ENCODE measurements at places on chromosomes 2 and 18. TPM values are rescaled to one million over a fixed set of nuclear protein-coding genes. Genes with fewer than 3 reads are reported as not detected.

MAP2 gene
- total RNA-seq: 9.2 TPM

DNA sequence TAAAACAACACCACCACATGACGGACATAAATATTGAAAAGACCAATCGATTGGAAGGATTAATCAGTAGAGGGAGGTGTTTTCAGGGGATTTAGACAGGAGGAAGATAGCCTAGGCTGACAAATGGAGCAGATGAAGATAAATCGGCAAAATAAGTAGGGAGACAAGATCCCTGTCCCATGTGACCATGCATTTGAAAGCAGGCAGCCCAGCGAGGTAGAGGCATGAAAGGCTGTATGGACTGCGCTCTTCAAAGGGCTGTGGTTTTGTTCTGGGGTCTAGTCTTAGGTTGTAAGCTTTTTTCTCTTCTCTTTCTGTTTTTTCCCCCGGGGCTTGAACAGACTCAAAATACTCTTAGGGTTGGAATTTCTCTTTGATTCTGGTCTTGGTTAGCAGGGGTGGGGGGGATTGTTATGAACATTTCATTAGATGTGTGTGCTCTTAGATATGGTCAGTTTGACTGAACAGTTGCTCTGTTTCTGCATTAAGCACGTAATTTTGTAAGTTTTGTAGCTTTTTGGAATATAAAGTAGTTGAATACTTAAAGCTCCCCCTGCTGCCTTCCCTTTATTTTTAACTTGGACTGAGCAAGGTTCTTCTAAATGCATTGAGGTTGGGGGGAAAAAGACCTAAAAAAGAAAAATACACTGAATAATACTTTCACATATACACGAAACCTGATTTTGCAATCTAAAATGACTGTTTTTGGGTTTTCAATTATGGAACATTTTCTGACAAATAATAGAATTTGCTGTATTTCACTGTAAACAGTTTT, 32.2 kb downstream of the ZNF532 start:
- no peak for DNase-seq

DNA sequence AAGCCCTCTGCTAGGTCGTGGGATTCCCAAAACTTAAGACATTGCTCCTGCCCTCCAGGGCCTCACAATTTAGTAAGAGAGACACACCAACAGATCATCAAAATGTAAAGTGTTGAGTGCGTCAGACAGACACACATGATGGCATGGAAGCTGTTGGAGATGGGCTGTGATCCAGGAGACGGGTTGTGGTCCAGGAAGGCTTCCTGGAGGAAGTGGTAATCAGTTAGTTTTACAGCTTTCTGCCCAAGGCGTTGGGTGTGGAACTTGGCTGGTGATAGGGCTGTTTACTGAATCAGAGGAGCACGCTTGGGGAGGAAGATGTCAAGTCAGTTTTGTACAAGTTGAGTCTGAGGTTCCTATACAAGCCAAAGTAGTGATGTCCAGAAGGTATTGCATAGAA, 24.0 kb upstream of the GLI2 start:
- DNase-seq: no peak

ANKRD30B gene
- 0.12 TPM for total RNA-seq

CCDC68 gene
- total RNA-seq: 1.4 TPM

POLE4 gene
- 10.2 TPM for total RNA-seq

DNA sequence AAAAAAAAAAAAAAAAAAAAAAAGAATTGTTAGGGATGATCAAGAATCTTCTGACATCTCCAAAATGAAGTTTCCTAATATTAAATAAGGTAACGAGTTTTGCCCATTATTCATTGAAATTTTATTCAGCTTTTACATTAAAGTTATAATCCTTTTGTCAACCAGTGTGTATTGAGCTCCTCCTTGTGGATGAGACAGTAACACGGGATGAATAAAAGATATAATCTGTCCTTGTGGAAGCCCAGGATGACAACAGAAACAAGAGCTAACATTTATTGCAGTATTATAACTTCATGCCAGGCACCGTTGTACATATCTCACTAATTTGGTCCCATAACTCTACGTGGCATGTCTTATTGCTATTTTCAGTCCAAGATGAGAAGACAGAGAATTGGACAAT, 33.4 kb upstream of the SERPINB7 start:
- DNase-seq: no peak

DNA sequence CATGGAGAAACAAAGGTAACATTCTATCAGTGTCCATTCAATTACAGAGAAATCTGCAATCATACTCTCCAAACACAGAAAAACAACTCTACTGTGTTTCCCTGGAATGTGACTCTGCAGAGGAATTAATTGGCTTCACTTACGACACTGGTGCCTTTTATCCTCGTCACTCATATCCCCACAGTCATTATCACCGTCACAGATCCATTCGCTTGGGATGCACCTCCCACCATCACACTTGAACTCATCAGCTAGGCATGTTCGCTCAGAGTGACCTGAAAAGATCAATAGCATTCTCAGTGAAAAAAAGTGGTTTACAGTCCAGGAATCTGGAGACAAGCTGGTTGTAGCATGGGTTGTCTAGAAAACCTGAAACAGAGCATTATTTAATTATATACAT, 124.3 kb downstream of the DHRS9 start:
- DNase-seq: no peak

ACKR3 gene
- total RNA-seq: 9.1 TPM

TUBB8B gene
- 0.35 TPM for total RNA-seq

PIKFYVE gene
- 13.8 TPM for total RNA-seq

- DNase-seq: no peak
Measured at GRCh38 chr2:60352491-60353405, 200.7 kb downstream of the BCL11A start.

DNA sequence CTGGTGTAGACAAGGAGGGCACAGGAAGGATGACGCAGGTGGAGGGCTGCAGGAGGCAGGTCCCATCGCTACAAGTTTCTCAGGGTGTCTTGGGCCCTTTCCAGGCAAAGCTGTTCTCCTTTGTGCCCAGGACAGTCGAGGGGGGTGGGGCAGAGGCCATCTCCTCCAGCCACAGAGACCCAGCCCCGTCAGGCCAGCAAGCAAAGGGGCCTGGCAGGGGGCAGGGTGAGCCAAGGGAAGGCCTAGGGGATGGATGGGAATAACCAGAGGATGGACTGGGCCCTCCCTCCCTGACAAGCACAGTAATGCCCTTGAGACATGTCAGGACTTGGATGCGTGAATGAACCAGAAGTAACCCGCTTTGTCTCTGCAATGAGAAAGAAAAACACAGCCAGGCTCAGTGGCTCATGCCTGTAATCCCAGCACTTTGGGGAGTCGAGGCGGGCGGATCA, 6.3 kb downstream of the TCF23 start:
- no peak for DNase-seq

DNA sequence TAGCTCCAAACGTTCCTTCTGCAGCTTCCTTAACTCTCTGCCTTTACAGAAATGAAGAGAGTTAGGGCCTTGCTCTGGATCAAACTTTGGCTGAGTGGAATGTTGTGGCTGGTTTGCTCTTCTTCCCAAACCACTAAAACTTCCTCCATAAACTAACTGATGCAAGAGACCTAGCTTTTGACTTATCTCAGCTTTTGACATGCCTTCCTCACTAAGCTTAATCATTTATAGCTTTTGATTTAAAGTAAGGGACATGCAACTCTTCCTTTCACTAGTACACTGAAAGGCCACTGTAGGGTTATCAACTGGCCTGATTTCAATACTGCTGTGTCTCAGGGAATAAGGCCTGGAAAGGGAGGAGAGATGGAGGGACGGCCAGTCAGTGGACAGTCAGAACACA, 8.3 kb downstream of the PXDN start:
- no peak for DNase-seq

PELI1 gene
- total RNA-seq: 15.9 TPM

TTN gene
- total RNA-seq: 3.3 TPM

MC4R gene
- total RNA-seq: not detected

GRCh38 chr2:219483451-219484342, 15.0 kb upstream of the GMPPA start:
- DNase-seq: peak; percentile 59

GRCh38 chr18:12773369-12773768, 70.5 kb downstream of the PSMG2 start:
- no peak for DNase-seq

DNA sequence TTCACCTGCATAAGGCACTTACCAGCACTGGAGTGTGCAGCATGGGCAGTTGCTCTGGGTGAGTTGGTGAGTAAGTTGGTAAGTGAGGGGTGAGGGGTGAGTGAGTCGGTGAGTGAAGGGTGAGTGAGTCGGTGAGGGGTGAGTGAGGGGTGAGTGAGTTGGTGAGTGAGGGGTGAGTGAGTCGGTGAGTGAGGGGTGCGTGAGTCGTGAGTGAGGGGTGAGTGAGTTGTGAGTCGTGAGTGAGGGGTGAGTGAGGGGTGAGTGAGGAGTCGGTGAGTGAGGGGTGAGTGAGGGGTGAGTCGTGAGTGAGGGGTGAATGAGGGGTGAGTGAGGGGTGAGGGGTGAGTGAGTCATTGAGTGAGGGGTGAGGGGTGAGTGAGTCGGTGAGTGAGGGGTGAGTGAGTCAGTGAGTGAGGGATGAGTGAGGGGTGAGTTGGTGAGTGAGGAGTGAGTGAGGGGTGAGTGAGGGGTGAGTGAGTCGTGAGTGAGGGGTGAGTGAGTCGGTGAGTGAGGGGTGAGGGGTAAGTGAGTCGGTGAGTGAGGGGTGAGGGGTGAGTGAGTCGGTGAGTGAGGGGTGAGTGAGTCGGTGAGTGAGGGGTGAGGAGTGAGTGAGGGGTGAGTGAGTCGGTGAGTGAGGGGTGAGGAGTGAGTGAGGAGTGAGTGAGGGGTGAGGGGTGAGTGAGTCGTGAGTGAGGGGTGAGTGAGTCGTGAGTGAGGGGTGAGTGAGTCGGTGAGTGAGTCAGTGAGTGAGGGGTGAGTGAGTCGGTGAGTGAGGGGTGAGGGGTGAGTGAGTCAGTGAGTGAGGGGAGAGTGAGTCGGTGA, 17.1 kb downstream of the THAP4 start:
- no peak for DNase-seq

- DNase-seq: no peak
Measured at GRCh38 chr2:229422063-229422462, 151.0 kb upstream of the PID1 start.

DNA sequence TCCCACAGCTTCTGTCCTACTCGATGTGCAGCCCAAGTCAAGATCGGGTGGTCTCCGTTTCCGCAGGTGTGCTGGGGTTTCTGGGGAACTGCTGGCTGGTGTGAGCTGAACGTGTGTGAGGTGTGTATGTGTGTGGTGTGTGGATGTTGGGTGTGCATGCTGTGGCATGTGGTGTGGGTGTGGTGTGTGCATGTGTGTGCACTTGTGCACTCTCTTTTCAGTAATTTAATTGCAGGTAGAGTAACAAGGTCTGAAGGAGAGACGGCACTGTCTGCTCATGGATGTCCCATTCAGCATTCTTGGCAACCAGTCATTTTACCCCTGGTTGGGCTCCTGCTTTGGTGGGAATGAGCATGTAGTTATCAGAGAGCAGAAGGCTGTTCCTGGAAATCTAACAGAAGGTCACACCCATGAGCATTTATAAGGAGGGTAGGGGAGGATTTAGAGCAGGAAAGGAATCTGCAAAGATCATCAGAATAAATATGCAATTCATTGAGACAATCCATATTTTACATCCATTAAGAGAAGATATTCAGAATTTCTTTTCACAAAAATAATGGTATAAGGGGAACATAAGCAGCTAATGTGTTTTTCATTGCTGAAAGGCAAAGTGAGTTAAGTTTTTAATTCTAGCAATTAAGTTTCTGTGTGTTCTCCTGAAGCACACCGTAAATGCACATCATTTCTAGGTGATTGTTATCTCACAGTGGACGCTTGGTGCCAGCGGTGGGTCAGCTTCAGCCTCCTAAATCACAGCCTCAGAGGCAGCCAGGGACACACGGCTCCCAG, 60.7 kb downstream of the ADI1 start:
- no peak for DNase-seq

DNA sequence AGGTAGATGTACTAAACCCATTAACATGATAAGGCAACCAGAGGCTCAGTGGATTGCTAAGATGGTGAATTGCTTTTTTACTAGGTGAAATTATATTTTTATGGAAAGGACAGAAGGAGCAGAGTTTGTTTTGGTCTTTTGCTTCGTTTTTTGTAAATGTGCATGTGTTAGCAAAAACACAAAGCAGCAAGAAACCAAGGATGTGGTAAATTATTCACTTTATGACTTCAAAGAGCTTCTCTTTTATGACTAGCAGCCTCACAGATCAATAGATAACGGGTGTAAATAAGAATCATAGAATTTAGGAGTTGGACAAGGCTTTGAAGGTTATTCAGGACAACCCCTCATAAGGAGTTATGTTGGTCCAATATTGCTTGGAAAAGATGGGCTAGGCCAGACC, 615.0 kb downstream of the DPP10 start:
- DNase-seq: no peak
